B cell (primary cell): ENCODE measurements at places on chromosomes 12 and 14. TPM values are rescaled to one million over a fixed set of nuclear protein-coding genes. Genes with fewer than 3 reads are reported as not detected.

The DAAM1 gene
- 33.3 and 34.3 TPM in 2 replicates for total RNA-seq

The ENDOU gene
- not detected in 2 replicates for total RNA-seq

The TESPA1 gene
- 17.8 and 19.0 TPM in 2 replicates for total RNA-seq

The ZDHHC22 gene
- total RNA-seq = 0.12 TPM in 1 of 2 replicates, not detected in the other

The KLRB1 gene
- total RNA-seq = not detected in 2 replicates

The GPR84 gene
- not detected in 2 replicates for total RNA-seq

The EML1 gene
- not detected in 2 replicates for total RNA-seq

The AQP2 gene
- total RNA-seq = not detected in 2 replicates
